Anterior cingulate cortex (tissue), 58 donors: ENCODE measurements at places on chromosomes 13 and 19.

DNA sequence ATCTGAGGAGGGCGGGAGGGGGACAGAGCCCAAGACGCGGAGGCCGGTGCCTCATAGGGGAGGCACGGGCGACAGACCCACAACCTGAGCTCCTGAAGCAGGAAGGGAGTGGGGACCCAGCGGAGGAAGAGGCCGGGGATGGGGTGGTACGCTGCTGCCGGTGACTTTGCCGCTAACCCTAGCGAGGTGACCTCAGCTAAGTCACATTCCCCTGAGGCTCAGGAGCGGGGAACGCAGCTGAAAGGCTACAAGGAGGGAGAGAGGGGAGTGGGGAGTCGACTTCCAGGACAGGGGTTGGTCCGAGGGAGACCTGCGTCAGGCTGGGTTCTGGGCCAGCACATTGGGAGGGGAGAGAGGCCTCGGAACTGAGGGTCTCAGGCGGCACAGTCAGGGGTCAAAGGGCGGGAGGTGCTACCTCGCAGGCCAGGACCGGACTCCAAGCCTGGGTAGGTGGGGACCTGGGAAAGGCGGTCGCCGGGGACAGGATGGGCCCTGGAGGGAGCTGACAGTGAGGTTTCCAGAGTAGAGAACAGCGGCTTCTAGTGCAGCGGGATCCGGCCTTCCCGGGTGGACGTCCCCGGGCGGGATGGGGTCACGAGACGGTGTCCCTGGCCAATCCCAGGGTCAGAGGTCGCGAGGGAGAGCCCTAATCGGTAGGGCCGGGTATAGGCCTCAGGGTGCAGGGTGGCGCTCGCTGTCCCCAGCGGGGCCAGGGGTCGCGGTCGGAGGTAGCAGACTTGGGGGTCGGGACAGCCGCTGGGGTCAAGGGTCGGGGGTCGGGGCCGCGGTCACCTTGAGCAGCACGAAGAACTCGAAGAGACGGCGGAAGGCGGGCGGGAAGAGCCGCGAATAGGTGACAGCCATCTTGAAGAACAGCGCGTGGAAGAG lies 699 bp downstream of the TMEM259 start:
- no peak for DNase-seq

GRCh38 chr13:82698941-82699340 lies 1183.3 kb downstream of the SLITRK1 start:
- no peak for DNase-seq

DNA sequence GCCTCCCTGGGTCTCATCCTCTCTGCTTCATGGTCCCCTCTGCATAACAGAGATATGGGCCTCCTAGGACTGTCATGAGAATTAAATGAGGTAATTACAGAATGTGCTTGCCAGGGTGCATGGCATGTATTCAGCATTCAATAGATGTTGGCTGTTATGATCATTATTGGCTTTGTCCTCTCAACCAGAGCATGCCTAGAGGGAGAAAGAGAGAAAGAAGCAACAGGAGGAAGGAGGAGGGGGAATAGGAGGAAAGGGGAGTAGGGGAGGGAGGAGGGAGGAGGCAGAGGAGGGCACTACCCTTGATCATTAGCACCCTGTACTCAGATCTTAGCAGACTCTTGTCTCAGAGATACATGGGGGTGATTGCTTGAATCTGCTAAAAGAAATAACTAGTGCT lies 41.0 kb upstream of the SIAH3 start:
- no peak for DNase-seq

GRCh38 chr13:113809934-113810333 lies 50.9 kb downstream of the TMEM255B start:
- no peak for DNase-seq

DNA sequence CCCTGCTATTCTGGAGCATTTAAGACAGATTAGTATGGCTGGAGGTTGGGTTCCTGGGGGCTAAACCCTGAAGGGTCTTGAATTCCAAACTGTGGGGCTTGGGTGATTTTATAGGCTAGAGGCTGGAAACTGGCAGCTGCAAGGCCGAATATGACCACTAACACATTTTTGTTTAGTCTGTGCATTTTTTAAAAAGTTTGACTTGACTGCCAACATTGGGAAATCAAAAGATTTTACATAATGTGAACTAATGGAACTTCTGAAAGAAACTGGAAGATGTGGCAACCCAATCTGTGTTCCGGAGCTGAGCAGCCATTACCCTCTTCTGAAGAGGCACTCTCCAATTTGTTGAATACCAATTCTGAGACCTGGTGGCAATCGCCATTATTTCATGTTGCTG lies 5.1 kb downstream of the ZNF784 start:
- no peak for DNase-seq

- DNase-seq: no peak
Measured at GRCh38 chr19:3798137-3798536, 12.0 kb upstream of the MATK start.

DNA sequence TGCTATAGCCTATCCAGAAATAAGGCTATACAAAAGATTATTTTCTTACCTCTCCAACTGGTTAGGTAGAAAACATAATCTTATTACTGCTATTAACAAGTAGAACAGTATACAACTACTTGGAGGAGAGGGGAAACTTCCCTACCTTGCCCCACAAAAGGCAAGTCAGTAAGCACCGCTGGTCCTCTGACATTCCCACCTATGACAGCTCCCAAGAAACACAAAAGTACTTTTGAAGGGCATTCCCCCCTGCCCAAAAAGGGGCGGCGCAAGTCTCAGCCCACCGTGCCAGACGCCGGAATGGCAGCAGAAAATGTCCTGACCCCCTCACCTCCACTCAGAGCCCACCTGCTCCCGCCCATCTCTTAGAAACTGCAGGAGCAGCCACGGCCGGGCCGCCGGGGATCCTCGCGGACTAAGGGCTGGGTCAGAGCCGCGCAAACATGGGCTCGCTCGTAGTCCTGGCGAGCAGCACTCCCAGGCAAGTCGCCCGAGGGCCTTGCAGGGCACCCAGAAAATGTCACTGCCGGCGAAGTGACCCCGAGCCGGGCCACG lies 437 bp downstream of the SUCLA2 start:
- DNase-seq: no peak

DNA sequence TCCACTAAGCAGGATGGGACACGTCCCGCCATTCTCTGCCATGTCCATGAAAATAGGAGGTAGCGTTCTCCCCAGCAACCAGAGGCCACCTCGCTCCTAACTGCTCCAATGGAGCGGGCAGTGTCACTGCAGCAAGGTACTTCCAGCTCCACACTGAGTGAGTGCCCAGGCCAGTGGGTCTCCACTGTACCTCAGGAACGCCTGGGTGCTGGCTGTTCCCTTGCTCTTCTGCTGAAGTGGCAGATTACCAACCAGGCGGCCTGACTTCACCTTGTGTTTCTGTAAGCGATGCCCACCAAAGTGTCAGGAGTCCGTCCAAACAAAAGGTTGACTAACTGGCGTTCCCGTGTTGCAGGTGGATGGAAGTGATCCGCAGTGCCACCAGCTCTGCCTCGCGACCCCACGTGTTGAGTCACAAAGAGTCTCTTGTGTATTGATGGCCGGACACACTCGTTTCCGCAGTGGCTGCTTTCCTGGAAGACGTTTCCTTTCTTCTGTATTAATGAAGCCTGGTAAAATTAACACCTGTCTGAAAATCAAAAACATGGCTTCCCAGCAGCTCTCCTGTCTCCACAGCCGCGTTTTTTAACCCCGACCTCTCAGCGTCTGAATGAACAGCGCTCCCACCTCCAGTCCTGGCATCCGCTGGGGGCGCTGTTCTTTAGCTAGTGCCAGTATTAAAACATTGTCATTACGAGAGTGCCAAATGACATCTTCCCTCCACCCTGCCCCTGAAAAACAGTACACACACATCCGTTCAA lies 128.8 kb downstream of the STK24 start:
- DNase-seq: peak; percentile 16
